ENCODE measurements at places on chromosomes 5 and 9. TPM values are rescaled to one million over a fixed set of nuclear protein-coding genes. Genes with fewer than 3 reads are reported as not detected.

ZNF169 gene
- total RNA-seq: 11.4 TPM

- no peak for DNase-seq
Observed at GRCh38 chr9:108973895-108974294, 39.4 kb downstream of the CTNNAL1 start.

GRCh38 chr5:144247131-144247530, 76.5 kb downstream of the KCTD16 start:
- DNase-seq: no peak

DNA sequence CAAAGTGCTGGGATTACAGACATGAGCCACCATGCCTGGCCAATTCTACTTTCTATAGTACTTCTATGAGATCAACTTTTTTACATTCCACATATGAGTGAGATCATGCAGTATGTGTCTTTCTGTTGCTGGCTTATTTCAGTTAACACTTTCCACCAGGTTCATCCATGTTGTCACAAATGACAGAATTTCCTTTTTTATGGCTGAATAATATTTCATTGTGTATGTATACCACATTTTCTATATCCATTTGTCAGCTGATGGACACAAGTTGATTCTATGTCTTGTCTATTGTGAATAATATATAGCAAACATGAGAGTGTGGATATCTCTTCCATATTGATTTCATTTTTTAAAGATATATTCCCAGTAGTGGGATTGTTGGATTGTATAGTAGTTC, 17.2 kb downstream of the NLN start:
- no peak for DNase-seq

GRCh38 chr5:123421773-123422172, 1.4 kb downstream of the CEP120 start:
- DNase-seq: no peak

DNA sequence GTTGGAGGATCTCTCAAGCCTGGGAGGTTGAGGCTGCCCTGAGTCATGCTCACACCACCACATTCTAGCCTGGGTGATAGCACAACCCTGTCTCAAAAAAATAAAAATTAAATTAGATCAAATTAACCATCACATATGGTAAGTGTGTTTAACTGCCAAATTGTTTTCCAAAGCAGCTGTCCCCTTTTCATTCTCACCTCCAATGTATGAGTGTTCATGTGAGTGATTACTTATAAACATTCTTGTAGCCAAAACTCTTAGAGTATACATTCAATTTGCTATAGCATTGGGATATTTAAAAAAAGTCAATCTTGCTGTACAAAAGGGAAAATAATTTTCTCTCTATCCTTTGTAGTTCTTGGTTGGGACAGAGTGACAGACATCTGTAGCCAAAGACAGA, 53.4 kb upstream of the SNAPC3 start:
- DNase-seq: no peak

GRCh38 chr5:64594025-64594424, 88.2 kb downstream of the RGS7BP start:
- no peak for DNase-seq

DNA sequence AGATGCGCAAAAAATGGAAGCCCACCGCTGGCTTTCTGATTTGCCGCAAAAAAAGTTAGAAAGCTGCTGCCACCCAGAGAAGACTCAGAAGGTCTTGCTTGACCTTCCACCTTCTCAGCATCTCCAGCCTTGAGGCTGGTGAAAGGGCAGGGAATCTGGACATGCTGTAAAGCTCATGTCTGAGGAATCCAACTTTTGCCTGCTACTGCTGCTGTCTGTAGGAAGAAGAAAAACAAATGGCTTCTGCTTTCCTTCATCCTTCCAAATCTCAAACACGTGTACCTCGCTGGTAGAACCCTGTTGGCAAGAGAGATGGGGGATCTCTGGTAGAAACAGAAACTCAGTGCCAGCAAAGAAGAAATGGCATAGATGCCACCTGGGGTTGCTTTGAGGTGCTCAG, 10.2 kb downstream of the TJP2 start:
- DNase-seq: no peak

DNA sequence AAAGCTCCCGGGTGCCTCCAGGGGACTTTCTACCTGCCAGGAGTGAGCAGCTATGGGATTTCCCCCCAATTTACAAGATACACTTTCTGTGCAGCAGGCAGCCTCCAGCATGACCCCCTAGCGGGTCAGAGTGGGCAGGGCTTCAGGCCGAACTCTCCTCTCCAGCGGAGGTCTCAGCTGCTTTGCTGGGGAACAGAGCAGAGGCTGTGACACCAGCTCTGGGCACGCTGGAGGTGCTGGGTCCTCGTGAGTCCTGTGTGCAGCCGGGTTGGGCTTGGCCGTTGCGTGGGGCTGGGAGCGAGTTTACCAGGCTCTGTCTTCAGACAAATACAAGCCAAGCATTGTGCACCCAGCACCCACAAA, 2.9 kb downstream of the NRARP start:
- DNase-seq: no peak

FAM221B gene
- not detected for total RNA-seq

DNA sequence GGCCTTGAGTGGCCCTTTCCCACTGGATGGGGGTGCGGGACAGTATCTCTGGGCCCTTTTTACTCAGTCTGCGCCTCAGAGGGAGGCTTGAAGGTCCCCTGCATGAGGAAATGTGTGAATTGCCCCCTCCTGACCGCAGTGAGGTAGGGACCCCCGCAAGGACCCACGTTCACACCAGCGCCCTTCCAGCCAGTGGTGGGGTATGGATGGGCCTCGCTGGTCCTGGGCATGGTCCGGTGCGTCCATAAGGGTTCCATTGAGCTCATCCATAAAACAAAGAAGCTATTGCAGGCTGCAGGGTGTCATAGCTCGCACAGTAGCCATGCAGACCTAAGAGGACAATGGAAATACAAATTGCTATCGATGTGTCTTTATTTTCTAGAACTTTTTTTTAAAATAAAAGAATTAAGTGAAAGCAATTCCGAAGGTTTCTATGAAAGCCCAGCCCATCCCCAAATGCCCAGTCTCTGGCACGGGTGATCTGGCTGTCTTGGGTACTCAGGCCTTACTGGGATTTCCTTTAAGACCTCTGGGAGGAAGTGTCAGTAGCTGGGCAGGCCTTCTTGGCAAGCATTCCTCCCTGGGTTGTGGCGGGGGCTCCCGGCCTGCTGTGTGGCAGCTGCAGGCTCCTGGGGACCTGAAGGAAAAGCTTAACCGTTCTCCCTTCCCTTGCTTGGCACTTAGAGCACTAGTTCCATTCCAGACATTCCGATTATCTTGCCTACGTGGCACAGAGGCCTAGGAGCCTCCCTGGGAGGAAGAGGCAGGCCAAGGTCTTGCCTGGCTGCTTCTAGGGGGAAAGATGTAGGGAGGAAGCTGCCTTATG, 1.5 kb upstream of the SEMA5A start:
- DNase-seq: no peak

- no peak for DNase-seq
Observed at GRCh38 chr5:52469835-52470234, 317.9 kb upstream of the ITGA1 start.

Measured in activated naive CD8-positive, alpha-beta T cell treated with anti-CD3 and anti-CD28 coated beads, Interleukin-2, amount 10 ng/mL, durations not matched to agents 7 days and 5 days (primary cell).